Hepatic stellate cell (primary cell): ENCODE measurements at places on chromosomes 2 and 18.

DNA sequence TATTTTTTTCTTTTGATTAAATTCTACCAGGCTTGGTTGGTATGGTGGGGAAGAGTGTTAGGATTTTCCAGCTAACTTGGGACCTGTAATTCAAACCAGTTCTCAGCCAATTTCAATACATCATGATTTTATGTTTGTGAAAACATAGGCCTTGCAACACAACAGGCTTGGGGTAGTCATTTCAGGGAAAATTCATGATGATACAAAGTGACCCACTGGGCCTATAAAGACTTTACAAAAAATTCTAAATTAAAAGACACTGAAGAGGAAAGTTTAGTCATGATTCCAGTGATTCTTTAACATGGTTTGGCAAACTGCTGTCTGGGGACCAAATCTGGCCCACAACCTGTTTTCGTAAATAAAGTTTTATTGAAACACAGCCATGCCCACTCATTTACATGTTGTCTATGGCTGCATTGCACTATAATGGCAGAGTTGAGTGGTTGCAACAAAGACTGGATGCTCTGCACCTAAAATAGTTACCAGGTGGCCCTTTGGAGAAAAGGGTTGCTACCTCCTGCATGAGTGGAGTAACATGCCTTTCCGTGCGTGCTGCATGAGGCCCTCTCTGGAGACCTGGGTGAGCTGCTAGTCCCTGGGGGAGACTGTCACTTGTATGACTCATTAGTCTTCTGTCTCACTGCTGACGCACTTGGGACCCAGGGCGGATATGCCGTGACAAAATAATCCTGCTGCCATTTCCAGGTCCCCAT lies 73.6 kb downstream of the NPAS2 start:
- peak; percentile 67 for DNase-seq

DNA sequence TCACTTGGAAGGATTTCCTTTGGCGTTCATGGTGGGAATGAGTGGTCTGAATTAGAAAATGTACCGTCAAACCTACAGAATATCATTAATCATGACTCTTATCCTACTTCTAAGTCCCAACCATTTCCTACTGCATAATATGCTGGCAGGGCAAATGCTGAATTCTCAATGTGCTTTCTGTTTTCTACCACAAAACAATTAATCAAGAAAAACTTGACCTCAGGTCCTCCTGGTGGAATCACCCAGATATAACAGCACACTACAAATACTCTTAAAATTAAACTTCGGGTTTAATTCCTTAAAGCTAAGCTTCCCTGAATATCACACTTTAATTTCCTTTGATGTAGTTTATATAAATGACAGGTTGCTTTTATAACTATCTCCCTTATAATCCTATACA lies 301.6 kb downstream of the AFF3 start:
- no peak for DNase-seq

DNA sequence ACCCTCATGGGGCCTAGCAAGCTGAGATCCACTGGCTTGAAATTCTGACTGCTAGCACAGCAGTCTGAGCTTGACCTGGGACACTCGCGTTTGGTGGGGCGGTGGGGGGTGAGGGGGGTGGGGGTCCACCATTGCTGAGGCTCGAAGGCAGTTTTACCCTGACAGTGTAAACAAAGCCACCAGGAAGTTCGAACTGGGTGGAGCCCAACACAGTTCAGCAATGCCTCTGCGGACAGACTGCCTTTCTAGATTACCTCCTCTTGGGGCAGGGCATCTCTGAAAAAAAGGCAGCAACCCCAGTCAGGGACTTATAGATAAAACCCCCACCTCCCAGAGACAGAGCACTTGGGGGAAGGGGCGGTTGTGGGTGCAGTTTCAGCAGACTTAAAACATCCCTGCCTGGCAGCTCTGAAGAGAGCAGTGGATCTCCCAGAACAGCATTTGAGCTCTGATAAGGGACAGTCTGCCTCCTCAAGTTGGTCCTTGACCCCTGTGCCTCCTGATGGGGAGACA lies 149.7 kb upstream of the TANK start:
- DNase-seq, result no peak

DNA sequence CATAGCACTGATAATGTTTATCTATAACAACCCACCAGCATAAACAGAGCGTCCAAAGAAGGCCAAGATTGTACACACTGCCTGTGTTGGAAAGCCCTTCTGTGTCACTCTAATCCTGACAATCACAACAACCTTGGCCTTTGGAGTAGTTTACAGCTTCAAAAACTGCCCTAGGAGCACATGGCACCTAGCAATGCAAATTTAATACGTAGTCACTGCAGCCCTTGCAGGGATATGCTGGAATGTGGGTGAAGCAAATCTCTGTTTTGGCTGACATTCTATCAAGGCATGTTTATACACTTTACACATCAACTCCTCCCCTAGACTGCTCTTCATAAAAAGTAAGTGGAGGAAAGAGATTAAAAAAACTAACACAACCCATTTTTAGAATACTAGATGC lies 66.8 kb downstream of the GRB14 start:
- no peak for DNase-seq

DNA sequence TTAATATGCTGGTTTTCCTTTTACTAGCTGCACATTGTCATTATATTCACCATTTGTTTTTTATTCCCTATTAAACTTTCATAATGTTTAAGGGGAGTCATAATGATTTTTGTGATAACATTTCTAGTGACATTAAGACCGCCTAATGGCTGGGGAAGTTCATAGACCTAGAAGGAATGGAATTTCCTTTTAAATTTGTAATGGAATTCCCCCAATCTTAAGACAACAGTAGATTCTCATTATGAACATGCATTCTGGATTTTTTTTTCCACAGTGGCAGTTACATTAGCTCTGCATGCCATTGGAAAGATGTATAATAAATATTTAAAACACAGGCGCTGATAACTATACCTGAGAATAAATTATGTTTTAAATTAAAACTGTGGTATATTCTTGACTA lies 8.4 kb downstream of the YPEL5 start:
- no peak for DNase-seq

GRCh38 chr2:231181860-231182512 lies 16.4 kb upstream of the ARMC9 start:
- peak; percentile 67 for DNase-seq
